ENCODE measurements at places on chromosomes 16 and 17.

DNA sequence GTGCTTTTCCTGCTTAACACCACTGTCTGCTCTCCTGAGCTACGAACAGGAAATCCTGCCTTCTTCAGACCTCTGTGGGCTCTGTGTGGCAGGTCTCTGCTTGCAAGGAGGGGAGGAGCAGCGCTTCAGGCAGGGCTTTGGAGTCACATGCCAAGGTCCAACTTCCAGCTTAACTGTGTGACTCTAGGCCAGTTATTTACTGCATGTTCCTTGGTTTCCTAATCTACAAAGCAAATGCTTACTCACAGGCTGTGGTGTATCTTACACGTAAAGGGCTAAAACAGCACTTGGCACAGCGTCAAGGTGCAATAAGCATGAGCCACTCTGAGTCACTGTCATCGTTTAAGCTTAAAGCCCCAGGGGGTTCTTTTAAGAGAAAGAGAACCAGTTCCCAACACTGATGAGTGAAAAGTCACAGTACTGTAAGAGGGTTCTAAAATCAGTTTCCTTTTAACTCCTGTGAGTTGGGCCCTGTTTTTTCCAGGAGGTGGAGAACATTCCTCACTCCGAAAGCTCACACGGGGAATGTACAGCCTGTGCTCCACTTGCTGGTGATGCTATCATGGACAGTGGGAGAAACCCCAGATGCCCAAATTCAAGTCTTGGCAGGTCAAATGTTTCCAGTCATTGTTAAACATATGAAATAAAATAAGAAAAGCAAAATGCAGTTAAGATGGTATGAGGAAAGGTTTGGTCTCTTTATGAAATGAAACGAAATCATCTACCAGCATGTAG, 54.1 kb upstream of the BCAR1 start:
- peak; percentile 60 for DNase-seq

DNA sequence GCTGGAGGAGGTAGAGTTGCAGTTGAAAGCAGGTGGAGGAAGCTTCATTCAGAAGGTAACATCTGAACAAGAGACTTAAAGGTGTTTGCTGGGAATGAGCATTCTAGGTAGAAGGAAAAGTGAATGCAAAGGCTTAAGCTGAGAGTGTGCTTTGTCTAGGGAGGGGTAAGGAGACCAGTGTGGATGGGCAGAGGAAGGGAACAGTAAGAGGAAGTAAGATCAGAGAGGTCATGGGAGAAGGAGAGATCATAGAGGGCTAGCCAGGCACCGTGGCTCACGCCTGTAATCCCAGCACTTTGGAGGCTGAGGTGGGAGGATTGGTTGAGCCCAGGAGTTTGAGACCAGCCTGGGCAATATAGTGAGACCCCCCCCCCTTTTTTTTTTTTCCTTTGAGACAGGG, 3.3 kb downstream of the STX4 start:
- DNase-seq, result no peak

DNA sequence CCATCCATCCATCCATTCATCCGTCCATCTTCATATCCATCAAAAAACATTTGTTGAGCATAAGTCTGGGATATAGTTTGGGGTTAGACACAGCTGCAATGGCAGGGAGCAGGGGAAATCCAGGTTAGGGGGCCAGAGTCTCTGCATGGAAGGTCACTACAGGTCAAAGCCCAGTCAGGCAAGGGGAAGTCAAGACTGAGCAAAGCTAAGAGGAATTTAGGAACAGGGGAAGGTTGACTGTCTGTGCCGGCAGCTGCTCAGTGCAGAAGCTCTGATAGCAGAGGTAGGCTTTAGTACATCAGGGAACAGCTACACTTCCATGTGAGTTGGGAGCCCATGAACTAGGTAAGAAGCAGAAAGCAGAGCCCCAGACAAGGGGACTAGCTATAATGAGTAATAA, 68.1 kb downstream of the IRF8 start:
- no peak for DNase-seq

DNA sequence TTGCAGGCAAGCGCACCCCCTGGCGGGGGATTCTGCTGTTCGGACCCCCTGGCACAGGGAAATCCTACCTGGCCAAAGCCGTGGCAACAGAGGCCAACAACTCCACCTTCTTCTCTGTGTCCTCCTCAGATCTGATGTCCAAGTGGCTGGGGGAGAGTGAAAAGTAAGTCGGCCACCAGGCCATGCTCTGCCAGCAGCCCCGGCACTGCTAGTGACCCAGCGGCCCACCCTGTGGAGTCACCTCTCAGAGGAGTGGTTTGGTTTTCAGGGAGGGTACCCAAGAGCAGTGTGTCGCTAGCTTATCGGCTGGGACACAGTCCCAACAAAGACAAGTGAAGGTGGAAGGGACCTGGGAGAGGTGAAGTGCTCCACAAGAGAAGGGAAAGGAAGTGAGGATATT, 8.2 kb downstream of the VPS4A start:
- no peak for DNase-seq

- no peak for DNase-seq
Observed at GRCh38 chr17:61946359-61946758, 18.6 kb upstream of the INTS2 start.
